ENCODE measurements at places on chromosomes 3 and 15.

- no peak for DNase-seq
Observed at GRCh38 chr15:64877435-64877834, 34.3 kb upstream of the ANKDD1A start.

DNA sequence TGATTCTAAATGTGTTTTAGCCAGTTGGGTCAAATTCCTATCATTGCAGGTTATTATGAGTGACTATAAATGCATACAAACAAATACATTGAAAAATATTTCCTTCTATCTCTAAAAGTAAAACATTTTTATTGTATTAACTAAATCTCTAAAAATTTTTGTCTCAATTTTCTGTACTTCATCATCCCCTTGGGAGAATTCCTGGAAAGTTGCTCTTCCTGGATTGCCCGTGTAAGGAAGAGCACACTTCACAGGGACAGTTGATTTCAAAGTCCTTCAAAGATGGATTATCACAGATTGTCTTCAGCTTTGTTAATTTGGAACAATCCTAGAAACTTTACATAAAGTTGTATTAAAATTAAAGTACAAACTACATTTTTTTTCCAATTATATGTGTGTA is 595.6 kb downstream of the ROBO1 start:
- DNase-seq: no peak

GRCh38 chr3:152395764-152396163 is 127.0 kb downstream of the MBNL1 start:
- DNase-seq: no peak

GRCh38 chr3:53516339-53516738 is 21.9 kb downstream of the CACNA1D start:
- DNase-seq: no peak

GRCh38 chr3:52809662-52810377 is 15.2 kb downstream of the ITIH3 start:
- DNase-seq: no peak

DNA sequence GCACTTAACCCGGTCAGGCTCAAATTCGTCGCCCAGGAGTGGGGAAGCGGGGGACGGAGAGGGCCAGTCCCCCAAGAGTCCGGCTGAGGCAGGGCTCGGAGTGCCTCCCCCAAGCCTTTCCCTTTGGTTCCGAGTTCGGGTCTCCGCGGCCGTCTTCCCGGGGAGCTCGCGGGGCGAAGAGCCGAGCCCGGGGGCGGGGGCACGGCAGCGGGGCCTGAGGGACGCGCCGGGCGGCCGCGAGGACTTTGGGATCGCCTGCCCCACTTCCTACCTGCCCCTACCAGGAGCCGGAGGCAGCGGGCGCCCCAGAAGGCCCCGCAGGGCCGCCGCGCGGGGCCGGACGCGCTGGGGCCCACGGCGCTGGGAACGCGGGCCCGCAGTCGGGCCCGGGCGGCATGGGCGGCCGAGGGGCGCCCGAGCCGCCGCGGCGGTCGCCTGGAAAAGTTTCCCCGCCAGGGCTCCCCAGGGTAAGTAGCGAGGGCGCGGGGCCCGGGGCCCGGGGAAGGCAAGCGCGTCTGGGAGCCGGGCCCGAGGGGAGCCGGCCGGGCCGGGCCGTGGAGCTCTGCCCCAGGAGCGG is 2.8 kb downstream of the FURIN start:
- no peak for DNase-seq

DNA sequence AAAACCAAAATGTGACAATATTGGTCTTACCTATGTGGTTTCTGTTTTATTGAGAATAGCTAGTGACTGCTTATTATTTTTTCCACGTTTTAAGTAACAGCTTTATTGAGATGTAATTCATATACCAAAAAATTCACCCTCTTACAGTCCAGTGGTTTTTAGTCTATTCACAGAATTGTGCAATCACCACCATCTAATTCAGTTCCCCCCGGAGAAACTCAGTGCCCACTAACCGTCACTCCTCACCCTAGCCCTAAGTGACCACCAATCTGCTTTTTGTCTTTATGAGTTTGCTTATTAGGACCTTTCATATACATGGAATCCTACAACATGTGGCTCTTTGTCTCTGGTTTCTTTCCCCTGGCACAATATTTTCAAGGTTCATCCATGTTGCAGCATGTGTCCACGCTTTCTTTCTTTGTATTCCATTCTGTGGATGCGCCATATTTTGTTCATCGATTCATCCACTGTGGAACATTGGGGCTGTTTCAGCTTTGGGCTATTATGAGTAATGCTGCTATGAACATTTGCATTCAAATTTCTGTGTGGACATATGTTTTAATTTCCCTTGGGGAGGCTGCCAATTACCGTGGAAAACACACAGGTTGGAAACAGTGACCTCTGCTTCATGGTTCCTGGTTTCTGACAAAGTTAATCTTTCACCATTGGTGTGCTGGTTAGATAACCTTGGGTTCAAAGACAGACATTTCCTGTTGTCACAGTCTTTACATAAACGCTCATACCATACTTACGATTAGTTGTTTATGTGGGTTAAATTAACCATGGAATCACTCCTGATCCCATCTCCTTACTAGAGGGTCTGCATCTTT is 3.2 kb upstream of the BCL2L10 start:
- DNase-seq: no peak

DNA sequence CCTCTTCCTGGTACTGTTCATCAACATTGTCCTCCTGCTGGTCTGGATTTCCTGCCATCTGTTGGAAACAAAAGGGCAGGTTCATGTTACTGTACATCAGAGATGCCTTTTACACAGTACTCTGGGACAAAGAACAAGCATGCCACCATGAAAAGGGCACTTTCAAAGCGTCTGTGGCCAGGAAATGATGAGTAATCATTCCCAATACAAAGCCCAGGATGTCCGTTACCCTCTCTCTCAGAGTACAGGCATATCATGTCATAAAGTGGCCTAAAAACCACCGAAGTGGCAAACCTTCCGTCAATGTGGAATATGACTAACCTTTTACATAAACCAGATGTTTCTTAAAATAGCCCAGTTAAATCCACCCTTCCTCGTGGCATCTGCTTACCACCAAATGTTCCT is 71.2 kb downstream of the GOLIM4 start:
- DNase-seq: peak; percentile 16

- peak; percentile 79 for DNase-seq
Observed at GRCh38 chr15:47685141-47685870, 32.0 kb upstream of the SEMA6D start.

GRCh38 chr3:335240-335639 is 138.7 kb downstream of the CHL1 start:
- no peak for DNase-seq

DNA sequence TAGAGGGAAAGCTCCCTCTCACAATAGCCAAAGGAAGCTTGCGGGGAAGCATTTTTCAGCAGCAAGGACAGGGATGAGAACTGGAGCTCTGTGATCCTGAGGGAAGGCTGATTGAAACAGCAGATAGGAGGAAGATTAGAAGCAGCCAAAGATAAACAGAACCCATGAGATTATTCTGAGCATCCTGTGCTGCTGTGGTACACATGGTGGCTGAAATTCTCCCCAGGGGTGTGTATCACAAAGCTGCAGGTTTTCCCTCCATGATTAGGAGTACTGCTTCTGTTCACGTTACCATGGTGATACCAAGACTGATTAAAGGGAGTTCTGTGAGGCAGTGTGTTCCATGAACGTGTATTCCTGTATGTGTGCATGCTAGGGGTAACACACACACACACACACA is 30.3 kb upstream of the PSMD6 start:
- no peak for DNase-seq

- DNase-seq: no peak
Observed at GRCh38 chr3:149186219-149186618, 35.4 kb downstream of the CP start.

- DNase-seq: peak; percentile 100
Observed at GRCh38 chr3:48599077-48599501, 4.0 kb upstream of the COL7A1 start.

DNA sequence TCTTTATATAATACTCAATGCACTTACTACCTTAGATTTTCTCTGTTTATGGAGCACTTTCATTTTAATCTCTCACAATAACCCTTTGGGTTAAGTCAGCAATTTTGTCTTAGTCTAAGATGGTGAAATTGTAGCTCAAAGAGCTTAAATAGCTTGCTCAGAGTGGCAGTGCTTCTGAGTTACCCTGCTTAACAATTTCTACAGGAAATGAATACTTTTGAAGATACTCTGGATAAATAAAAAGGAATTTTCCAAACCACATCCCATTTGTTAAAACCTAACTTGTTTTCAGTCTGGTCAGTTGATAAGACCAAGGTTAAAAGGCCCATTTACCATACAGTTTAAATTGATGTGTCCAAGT is 37.2 kb downstream of the HMG20A start:
- DNase-seq: no peak

Data from epithelial cell of esophagus (primary cell).